ENCODE measurements at places on chromosomes 11 and 22.

DNA sequence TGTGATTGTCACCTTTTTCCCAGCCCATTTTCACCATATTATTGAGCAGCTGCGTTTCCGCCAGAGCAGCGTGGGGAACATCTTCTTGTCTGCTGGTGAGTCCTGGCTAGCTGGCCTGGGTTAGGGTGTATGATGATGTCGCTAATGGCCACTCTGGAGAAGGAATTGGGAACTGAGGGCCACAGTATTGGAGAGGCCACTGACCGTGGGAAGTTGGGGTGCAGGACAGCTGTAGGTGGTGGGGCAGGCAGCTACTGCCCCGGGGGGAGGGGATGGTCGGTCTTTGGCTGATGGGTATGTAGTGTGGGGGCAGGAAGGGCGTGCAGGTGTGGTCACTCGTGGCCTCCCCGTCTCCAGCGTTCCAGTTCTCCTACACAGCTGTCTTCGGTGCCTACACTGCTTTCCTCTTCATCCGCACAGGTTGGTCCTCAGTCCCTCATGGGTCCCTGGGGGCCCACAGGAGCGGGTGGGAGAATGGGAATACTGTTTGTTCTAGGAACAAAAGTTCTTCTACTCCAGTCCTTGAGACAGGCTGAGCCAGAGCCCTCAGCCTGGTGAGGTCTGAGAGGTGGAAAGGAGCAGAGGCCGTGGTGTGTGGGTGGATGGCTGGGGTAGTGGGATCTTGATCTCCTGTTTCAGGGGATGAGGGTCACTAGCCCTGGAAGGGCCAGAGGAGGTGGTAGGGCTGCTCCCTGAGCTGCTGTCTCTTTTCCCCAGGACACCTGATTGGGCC, 2.1 kb downstream of the RCE1 start:
- DNase-seq = no peak

DNA sequence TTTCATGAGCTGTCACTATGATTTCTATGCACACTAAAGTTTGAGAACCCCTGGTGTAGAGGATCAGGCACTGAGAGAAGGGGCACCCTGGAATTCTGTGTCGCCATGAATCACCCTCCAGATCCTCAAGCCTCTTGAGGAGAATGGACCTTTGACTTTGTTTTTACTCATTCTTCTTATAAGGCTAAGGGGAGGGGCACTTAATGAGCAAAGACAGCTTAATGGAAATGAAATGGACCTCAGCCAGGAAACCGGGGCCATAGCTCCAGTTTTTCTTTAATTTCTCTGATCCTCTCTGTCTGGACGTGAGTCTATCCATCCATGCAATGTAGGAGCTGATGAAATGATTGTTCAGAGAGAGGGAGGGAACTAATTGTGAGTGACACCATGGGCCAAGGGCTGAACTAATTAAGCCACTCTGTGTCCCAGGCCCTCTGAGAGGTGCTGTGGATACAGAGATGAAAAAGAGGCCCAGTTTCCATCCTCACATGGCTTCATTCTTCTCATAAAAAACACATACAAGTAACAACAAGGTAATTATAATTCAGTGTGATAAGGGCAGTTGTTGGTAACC, 32.8 kb downstream of the OR2AT4 start:
- DNase-seq = no peak

DNA sequence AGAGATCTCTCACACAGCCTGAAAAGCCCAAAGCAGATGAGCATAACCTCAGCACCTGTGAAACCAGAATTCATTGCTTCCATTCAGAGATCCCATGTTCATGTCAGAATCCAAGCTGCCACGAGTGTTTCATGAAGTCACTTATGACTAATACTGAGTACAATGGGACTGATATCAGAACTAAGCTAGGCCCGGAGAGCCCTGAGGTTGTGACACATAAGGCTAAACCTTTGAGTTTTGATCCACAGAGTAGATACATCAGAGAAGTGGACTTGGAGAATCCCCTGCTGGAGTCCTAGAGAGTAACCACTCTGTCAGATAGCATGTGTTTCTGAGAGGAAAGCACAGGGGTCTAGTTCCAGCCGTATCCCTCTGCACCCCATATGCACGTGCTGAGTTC, 890 bp upstream of the GLYATL1 start:
- DNase-seq = no peak

- DNase-seq = no peak
These were observed 908 bp downstream of the CABP2 start for GRCh38 chr11:67522338-67522737.

GRCh38 chr11:119445850-119446249, 22.9 kb upstream of the THY1 start:
- no peak for DNase-seq

GRCh38 chr22:29946220-29946619, 63.2 kb downstream of the MTMR3 start:
- no peak for DNase-seq

DNA sequence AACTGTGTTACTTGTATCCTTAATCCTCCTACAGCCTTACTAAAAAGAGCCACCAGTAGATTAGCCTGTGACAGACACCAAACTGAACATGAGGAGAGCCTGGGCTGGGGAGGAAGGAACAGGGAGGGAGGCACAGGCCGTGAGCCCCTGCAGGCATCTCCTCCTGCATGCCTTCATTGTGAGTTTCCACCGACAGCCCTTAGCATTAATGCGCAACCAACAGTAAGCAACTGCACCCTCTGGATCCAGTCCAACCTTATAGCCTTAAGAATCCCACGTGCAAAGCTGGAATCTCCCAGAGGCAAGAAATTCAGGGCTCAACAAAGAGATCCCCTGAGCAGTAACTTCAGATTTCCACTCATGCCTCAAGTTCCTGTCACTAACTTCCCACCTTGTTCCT, 84.6 kb downstream of the ETS1 start:
- DNase-seq = peak; percentile 97

GRCh38 chr11:65774525-65775306, 6.1 kb downstream of the AP5B1 start:
- DNase-seq = no peak

DNA sequence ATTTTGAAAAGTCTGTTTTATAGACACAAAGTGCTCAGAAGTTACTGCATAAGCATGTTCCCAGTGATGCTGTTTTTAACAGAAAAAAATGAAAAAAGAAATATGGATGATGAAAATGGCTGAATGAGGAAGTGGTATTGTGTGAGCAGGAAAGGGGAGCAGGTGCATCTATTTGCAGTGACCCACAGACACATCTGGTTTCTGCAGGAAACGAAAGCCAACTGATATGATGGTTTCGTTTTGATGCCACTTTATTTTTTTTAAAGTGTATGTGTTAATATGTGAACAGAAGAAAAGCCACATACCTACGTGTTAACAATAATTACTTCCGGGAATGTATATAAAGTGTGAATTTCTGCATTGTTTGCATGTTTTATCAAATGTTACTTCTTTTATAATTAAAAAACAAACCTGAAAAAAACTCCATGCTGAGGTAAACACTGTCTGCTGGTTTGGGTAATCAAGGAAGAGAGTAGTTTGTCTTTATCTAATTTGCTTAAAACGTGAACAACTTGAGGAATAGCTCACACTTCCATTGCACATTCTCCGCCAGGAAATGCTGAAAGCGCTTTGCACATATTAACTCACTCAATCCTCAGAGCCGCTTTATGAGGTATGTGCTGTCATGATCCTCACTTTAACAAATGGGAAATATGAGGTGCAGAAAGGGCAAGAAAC, 1335.9 kb downstream of the TBC1D22A start:
- DNase-seq = no peak

DNA sequence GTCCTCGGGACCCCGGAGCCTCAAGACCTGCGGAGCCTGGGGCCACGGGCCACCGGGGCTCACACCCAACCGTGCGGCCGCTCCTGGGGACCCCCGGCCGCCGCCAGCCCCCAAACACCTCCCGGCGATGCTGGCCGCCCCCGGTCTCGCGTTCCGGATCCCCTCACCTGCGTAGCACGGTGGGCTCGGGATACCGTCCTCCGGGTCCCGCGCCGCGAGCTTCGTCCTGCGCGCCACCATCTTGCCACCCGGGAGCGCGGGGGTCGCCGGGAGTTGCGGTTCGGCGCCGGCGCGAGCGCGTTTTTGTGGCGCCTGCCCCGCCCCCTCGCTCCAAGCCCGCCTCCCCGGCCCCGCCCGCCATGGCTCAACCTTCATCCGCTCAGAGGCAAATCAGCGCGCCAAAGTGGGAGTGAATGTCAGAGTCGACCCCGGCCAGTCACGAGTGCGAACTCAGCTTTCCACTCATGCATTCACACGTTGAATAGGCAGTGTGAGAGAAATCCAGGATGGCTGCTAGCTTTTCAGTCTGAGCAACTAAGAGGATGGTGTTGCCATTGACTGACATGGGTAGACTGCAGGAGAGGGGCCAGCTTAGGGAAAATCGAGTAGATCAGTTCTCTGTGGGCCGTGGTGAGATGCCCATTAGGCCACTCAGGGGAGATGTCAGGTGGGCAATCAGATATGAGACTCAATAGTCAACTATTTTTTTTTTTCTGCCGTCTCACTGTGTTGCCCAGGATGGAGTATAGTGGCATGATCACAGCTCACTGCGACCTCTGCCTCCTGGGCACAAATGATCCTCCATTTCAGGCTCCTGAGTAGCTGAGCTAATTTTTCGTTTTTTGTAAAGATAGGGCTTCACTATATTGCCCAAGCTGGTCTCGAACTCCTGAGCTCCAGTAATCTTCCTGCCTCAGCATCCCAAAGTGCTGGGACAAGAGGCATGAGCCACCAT, 28.3 kb downstream of the SERHL2 start:
- peak; percentile 39 for DNase-seq

GRCh38 chr22:16968218-16968595, 39.8 kb downstream of the GAB4 start:
- DNase-seq = no peak

GRCh38 chr11:7488681-7489080, 3.4 kb downstream of the OLFML1 start:
- DNase-seq = no peak

GRCh38 chr11:31887180-31887579, 76.1 kb upstream of the PAX6 start:
- no peak for DNase-seq

- DNase-seq = no peak
These were observed 102.8 kb downstream of the GGTLC2 start for GRCh38 chr22:22746963-22747933.

DNA sequence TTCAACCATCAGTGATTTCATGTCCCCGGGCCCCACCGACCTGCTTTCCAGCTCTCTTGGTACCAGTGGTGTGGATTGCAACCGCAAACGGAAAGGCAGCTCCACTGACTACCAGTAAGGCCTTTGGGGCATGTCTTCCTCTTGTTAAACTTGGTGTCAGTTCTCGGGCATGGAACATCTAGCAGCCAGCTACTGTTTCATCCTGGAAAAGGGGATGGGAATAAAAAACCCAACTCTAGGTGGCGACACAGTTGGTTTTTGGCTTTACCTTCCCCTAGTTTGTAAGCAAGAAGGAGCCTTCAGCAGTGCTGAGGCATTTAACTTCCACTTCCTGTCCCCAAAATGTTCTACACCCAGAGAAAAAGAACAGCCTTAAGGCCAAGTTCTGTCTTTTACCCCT, 76.7 kb downstream of the BMAL1 start:
- DNase-seq = no peak
